ENCODE measurements at places on chromosomes 2 and 18. TPM values are rescaled to one million over a fixed set of nuclear protein-coding genes. Genes with fewer than 3 reads are reported as not detected.

Gene CPO
- total RNA-seq, result 0.66 TPM

Gene SPIRE1
- total RNA-seq, result 16.6 TPM

Gene ACOXL
- 33.3 TPM for total RNA-seq

Gene NT5DC4
- total RNA-seq, result not detected

Gene RAMP1
- 0.63 TPM for total RNA-seq

Gene INHBB
- 0.13 TPM for total RNA-seq

Gene SAG
- not detected for total RNA-seq

Gene BZW1
- 366 TPM for total RNA-seq

Gene CAB39
- 42.7 TPM for total RNA-seq

Gene FIGN
- 12.9 TPM for total RNA-seq

Gene COLEC12
- total RNA-seq, result 0.59 TPM

Gene HOXD13
- not detected for total RNA-seq

Gene TEKT4
- total RNA-seq, result not detected

Gene ANKRD62
- total RNA-seq, result not detected

Gene BMP10
- total RNA-seq, result not detected

Gene RNF152
- total RNA-seq, result 2.3 TPM

Gene DES
- total RNA-seq, result 3.0 TPM

Gene ATP6V1C2
- 1.2 TPM for total RNA-seq

Gene MAL
- total RNA-seq, result not detected

Gene MARCO
- total RNA-seq, result not detected

Gene EVX2
- not detected for total RNA-seq

Gene UGT1A8
- total RNA-seq, result not detected

Gene IL36G
- total RNA-seq, result not detected

Gene WDR54
- 66.4 TPM for total RNA-seq

Gene HNMT
- 1.3 TPM for total RNA-seq

Gene ANKRD53
- total RNA-seq, result 0.28 TPM

Gene CFAP221
- total RNA-seq, result 0.46 TPM

Gene SNED1
- total RNA-seq, result 1.8 TPM

Gene PDE1A
- not detected for total RNA-seq

Gene FSIP2
- 1.8 TPM for total RNA-seq

Gene UPP2
- not detected for total RNA-seq

Gene XDH
- total RNA-seq, result 1.6 TPM

Gene NLRC4
- not detected for total RNA-seq

Gene STARD6
- total RNA-seq, result not detected

Gene UBR3
- 23.8 TPM for total RNA-seq

Gene MAT2A
- total RNA-seq, result 459 TPM

Gene FAP
- not detected for total RNA-seq

Gene TGFA
- 3.3 TPM for total RNA-seq

Gene TDRD15
- total RNA-seq, result not detected

Gene SLC5A7
- total RNA-seq, result not detected

Gene LRRC30
- not detected for total RNA-seq

Gene ASAP2
- total RNA-seq, result 11.0 TPM

Gene IL1R1
- total RNA-seq, result 0.46 TPM

Gene SPDYA
- total RNA-seq, result 0.52 TPM

Gene C2orf92
- total RNA-seq, result 5.4 TPM

Gene AOX1
- 3.5 TPM for total RNA-seq

Gene HOXD11
- not detected for total RNA-seq

Gene VWA3B
- total RNA-seq, result not detected

Gene PRSS56
- total RNA-seq, result not detected

Gene CFC1
- 0.22 TPM for total RNA-seq

Gene IKZF2
- total RNA-seq, result 1.9 TPM
